ENCODE measurements at places on chromosomes 12 and 14.

GRCh38 chr14:58584383-58584782 is 53.4 kb upstream of the DACT1 start:
- DNase-seq: no peak

DNA sequence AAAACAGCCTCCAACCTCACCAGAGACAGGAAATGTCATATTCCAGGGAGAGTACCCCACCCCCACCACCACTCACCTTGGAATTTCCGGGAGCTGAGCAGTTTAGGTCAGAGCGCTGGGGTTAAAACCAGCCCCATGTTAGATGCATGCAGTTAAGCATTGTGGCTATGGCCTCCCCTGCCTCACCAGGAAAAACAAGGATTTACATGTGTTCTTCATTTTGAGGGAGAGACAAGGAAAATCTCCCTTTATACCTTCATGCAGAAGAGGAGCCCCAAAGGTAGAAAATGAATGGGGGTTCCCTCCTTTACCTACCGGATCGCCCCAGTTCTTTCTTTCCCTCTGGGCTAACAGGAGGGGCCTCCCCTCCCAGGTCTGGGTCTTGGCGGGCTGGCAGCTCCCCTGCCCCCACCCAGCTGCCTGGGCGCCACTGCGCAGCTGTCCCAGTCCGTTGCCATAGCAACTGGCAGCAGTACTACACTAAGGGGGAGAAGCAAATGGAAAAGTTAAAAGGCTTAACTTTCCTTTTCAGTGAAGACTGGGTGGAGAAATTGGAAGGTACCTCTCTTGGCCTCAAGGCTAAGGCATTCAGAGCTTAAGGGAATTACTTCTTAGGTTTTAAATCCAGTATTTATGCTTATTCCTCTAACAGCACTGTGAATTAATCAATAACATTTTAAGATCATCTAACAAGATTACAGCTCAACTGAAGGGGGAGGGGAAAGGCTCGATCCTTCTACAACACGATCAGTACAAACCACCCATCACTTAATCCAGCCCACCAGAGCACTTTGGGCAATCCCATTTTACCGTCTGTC is 20.5 kb downstream of the CBX5 start:
- no peak for DNase-seq

DNA sequence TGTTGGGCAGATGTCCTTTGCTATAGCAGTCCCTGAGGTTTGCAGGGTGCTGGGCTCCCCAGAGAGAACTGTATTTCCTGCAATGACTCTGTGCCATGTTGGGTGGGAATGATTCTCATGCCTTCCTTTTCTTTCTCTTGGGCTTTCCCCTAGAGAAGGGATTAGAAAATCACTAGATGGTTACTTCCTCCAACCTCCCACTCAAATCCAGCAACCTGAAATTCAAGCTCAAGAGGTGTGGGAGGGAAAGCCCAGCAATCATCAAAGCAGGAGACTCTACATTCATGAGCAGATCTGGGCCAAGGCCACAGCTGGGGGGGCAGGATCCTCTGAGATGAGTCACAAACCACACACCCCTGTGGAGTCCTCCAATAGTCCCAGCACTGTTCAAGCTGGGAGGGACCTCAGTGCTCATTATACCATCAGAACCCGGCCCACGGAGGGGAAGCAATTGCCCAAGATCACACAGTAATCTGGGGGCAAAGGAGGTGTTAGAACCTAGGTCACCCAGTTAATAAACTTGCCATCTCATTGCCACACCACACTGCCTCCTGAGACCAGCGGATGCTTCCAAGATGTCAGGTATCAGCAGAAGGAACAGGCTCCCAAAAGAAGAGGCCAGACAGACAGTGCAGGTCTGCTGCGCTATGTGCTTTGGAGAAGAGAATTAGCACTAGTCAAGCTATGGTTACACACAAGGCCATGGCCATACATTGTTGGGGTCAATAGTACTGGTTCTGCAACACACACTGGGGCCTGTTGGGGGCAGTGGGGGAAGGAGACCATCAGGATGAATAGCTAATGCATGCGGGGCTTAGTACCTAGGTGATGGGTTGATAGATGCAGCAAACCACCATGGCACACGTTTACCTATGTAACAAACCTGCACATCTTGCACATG is 65.7 kb downstream of the TTC9 start:
- DNase-seq: peak; percentile 92

- DNase-seq: no peak
Measured at GRCh38 chr14:79585845-79586244, 625.5 kb downstream of the DIO2 start.

GRCh38 chr12:39612250-39612649 is 7.4 kb downstream of the ABCD2 start:
- DNase-seq: no peak

DNA sequence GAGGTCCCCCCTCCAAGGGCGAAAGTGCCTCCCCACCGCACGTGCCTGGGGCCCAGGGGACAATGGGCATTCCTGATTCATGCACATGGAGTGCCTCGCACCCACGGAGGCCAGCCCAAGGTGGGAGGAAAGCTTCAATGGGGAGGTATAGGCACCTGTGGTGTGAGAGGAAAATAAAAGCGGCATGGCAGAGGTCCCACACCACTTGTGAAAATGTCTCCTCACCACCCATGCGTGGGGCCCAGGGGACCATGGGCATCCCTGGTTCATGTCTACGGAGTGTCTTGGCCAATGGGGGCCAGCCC is 384.7 kb downstream of the ALG10 start:
- no peak for DNase-seq

DNA sequence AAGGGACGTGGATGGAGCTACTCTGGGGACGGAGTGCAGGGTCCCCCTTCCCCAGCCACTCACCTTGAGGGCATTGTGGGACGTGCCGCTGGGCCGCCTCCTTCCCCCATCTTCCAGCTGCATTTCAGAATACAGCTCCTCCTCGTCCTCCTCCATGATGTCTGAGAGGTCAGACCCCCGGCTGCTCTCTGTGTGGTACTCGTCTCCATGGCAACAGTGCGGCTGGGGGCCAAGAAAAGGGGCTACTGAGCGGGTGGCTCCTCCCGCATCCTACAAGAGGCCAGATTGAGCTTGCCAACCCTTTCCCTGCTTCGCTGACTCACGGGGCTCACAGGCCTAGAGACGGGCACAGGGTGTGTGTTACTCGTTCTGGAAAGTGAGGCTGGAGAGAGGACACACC is 90.4 kb downstream of the PIWIL1 start:
- no peak for DNase-seq

DNA sequence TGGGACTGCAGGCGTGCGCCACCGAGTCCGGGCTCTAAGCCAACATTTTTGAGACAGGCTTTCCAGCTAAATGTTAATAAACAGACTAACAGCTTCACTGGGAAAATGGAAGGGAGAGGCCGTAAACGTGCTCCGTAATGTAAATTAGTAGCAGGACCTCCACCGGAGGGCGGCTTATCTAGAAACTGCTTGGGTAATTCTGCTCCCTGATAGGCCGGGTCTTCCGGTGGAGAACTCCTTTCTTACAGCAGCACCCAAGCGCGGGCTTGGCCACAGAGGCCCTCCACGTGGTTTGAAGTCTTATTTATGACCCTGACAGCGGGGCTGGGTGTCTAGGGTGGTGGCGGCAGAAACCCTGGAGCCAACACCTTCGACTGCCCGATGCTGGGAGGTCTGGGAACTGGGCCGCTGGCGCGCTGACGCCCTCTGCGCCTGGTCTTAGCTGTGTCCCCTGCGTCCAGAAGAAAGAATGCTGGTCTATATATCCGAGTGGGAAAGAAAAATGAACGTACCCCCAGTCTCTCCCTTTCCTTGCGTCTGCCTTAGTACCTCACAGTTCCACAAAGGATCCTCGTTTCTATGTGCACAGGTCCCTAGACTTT is 1.7 kb downstream of the DPPA3 start:
- DNase-seq: no peak

GRCh38 chr14:89241934-89242651 is 174.9 kb downstream of the FOXN3 start:
- no peak for DNase-seq

DNA sequence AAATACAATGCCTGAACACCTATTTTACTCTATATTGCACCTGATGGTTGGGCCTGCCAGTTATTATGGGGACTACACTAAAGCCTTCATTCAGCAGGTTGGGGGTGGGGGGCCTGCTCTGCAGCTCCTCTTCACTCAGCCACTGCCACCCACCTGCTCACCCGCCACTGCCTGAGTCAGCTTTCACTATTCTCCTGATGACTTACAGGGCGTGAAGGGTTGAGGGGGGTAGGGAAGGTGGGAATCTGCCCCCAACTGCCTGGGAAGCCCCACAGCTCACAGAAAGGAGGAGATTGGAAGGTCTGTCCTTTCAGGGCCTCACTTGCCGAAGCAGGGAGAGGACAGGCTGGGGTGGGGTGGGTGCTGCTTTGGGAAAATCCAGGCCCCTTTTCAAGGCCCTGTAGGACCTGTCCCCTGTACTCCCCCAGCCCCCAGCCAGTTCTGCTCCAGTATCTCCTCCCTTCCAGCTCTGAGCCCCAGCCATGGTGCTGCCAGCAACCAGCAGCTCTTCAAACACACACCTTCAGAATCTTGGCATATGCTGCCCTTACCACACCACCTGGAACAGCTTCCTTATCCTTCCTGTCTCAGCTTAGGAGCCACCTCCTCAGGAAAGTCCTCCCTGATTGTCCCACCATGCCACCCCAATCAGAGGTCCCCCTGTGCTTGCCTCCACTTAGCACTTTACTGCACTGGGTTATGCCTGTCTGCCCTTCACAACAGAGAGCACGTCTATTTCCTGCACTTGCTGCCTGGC is 33.1 kb downstream of the IRF2BPL start:
- DNase-seq: no peak

DNA sequence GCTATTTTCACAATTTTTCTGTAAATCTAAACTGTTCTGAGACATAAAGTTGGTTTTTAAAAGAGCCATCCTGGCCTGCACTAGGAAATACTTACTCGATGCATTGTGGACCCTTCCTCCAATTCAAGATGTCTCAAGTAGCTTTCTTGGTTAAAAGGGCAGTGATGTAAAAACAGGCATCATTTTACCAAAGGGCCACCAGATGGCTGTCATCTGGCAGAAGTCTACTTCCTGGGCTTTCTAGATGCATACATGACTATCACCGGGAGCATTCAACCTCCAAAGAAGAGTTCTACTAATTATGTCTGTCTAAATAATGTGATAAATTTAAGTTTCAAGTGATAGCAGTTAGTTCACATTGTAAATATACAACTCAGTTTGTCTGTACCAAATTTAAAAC is 96.8 kb upstream of the FRMD6 start:
- DNase-seq: no peak

GRCh38 chr12:116978791-116979508 is 68.2 kb downstream of the FBXW8 start:
- DNase-seq: no peak

GRCh38 chr12:101573743-101574142 is 21.0 kb upstream of the MYBPC1 start:
- DNase-seq: no peak

DNA sequence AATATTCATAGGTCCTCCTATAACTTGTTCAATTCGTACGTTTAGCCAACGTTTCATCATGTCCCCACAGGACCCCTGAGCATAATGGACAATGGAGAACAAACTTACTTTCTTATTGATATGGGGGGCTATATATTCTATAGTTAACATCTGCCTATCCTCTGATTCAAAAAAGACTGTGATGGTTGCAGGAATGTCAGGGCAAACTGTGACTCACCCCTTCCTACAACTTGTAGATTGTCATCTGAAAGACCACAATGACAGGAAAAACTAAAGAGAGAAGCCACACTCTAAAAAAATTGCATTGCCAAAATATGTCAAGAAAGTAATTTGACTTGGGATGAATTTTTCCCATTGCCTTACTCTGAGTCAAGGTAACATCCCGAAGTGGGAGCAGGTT is 50.8 kb downstream of the CATSPERB start:
- DNase-seq: no peak

DNA sequence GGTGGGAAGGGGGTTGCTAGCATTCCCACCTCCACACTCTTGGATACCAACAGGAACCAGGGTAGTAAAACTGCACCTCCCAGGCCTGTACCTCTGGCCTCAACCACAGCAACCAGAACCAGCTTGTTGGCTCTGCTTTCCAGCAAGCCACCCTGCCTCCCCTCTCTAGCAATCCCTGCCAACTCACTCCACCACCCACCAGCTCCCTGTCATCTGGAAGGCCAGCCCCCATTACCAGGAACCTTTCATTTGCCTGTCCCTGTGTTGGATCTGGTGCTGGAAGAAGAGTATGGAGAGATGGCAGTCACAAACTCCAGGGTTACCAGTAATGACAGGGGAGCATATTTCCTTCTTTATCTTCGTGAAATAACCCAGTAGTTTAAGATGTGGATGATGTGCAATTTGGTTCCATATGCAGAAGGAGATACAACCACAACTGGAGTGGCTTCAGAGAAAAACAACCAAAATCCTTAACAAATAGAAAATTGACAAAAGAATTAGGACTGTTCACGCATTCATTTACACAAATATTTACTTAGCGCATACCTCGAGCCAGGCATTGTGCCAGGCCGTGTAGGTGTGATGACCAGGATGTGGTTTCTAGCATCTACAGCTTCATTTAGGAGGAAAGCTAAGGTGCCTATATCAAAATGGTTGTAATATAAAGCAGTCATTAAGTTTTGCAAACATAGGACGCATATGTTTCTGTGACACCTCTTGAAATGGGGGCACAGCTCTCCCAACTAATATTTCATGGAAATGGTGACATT is 3.4 kb downstream of the B4GALNT3 start:
- DNase-seq: peak; percentile 76

DNA sequence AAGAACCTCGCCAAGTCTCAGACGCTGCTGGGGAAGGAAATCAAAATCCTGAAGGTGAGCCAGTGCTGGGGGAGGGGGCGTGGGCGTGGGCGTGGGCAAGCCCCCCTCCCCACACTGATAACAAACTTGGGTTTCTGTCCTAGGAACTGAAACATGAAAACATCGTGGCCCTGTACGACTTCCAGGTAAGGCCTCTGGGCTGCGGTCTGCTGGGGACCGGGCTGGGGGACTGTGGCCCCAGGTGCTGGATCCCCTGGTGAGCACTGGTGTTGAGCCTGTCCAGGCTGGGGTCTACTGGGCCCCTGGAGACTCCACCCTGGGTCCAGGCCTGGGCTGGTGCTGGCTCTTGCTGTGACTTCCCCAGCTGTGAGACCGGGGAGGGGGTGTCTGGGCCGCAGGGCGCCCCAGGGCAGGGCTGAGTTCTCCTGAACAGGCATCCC is 1.2 kb downstream of the ULK1 start:
- no peak for DNase-seq

GRCh38 chr14:50222055-50222613 is 9.2 kb downstream of the SOS2 start:
- DNase-seq: no peak

DNA sequence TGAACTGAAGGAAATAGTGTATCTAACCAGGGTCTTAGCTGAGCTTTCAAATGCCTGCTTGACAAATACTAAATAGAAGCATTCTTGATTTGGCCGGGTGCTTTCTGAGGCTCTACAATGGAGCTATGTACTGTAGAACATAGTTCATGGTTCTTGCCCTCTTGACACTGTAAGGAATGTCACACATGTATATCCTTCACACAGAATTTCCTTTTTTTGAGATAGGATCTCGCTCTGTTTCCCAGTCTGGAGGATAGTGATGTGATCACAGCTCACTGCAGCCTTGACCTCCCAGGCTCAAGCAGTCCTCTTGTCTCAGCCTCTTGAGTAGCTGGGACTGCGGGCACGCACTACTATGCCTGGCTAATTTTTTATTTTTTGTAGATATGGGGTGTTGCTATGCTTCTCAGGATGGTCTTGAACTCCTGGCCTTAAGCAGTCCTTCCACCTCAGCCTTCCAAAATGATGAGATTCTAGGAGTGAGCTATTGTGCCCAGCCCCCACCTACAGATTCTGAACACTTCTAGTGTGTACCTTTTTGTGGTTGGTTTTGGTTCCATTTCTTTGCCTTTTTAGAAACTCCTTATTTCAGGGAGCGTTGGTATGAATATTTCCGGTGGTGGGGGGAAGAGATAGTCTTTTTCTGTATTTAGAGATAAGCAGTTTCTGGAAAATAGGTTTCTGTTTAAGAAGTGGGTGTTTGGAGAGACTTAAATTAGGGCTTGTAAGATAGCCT is 4.2 kb downstream of the MLXIP start:
- no peak for DNase-seq

Measured in PC-9 (cell line).